CD4-positive, alpha-beta T cell treated with Interleukin-6 for 4 hours (primary cell): ENCODE measurements at places on chromosomes 1 and 21.

- DNase-seq = no peak
Observed at GRCh38 chr1:223819730-223820514, 25.8 kb downstream of the TP53BP2 start.

- DNase-seq = no peak
Observed at GRCh38 chr1:70891051-70891843, 156.4 kb downstream of the PTGER3 start.

DNA sequence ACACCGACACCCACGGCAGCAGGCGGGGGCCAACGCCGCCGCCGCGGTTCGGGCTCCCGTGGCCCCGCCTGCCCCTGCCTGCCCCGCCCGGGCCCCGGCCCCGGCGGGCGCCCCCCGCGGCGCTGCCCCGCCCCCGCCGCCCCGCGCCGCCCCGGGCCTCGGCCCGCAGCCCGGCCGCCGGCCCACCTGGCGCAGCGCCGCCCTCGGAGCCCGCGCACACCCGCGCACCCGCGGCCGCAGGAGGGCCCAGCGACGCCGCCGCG, at the start of gene WNT3A:
Gene WNT3A, plus strand, starts transcription at position 213 of the 263 bp plus-strand sequence. CDS start 131 bp downstream, outside the sequence.
- no peak for DNase-seq

- DNase-seq = no peak
Observed at GRCh38 chr1:15620902-15621682, 3.8 kb downstream of the DDI2 start.

DNA sequence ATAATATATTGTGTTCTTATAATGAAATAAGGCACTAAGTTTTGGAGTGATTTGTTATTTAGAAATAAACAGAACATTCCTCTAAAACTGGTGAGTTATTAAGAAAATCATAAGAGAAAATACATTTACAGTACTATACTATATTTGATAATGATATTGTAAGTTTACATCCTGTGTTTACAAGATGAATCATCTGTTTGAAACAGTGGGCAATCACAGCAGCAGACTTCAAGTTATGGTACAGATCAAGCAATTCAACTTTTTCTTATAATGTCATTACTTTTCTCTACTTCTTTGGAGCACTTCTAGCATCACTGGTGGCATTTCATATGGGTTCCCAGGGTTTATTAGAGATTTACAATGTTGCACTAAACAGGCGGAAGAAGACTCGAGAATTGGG, 86.5 kb upstream of the BRINP3 start:
- no peak for DNase-seq

GRCh38 chr1:216450227-216450626, 27.0 kb upstream of the USH2A start:
- DNase-seq = no peak

DNA sequence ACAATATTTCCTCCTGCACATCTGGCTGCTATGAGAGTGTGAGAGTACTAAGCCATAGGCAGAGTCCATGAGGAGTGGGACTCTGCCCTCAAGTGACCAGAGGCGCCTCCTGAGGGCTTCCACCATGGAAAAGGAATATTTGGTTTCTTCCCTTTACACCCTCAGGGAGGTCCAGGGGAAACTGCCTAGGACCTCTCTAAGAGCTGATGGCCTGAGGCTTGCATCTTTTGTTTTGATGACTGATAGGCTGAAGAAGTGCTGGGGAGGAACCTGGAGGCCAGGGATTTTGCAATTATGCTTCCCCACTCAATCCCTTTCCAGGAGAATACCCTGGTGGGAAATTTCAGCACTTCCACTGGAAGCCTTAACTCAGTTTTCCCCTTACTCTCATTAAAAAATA, 111.0 kb downstream of the PBX1 start:
- no peak for DNase-seq

DNA sequence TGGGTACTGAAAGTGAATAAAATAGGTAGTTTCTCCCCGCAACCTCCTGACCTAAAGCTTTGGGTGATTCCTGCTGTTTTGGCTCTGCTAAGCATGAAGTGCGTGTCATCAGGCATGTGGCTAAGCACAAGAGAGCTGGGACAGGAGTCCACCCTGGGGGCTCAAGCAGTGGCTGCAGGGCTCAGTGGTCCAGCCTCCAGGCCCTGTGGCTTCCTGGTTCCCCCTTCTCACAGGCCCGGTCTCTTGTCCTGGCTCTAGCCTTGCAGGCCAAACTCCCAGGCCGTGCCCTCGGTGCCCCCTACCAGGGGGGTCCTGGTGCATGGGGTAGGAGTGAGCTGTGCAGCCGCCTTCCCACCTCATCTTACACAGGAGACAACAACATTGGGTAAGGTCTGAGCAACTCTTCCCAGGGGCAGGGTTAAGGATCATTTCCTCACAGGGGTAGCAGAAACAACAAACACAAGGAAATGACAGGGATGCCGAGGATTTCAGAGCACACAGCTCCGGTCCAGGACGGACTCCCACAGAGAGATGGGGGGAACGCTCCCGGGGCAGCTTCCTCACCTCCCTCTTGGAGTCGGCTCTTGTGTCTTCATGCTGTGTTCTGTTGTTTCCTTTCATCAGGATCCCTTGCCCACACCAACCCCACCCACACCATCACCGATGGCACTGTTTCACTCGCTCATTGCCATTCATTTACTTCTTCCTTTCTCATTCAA, 19.8 kb upstream of the SLC2A1 start:
- DNase-seq = no peak

DNA sequence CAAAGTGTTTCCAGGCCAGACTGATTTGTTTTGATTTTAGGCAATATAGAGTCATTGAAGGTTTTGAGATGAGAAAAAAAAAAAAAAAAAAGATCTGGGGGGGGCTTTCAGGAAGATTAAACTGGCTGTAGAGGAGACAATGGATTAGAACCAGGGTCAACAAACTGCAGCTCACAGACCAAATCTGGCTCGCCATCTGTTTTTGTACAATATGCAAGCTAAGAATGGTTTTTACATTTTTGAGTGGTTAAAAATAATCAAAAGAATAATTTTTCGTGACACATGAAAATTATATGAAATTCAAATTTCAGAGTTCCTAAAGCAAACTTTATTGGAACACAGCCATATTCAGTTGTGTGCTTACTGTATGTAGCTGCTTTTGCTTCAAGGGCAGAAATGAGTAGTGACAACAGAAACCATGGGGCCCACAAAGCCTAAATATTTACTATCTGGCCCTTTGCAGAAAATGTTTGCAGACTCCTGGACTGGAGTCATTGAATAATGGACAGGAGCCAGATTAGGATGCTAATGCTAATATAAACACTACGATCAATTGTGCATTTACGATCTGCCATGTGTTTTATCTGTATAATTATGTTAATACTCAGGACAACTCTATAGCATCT, 375.7 kb upstream of the DAB1 start:
- no peak for DNase-seq

DNA sequence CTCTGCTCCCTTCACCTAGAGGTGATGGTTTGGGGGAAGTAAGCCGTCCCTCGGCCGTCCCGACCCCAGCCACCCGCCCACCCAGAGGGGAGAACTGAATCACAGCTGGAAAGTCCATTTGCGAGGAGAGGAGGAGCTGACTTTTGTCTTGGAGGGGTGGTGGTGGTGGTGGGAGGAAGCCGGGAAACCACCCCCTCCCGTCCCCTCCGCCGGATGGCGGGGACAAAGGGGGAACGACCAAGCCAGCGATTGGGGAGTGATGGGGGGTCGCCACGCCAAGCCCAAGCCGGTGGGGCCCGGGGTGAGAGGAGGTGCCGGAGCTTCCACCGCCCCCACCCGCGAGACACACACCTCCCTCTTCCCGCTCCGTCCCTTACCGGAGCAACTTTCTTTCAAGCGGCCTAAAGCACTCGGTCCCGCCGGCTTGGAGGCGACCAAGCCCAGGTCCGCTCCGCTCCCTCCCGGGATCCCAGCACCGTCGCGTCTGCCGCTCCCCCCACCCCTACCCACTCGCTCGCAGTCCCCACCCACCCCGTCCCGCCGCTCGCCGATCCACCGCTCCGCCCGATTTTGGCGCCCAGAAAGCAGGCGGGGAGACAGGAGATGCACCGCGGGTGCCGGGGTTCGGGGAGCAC, 540 bp downstream of the ARHGEF2 start:
- DNase-seq = peak; percentile 33

GRCh38 chr1:180836449-180836848, 76.2 kb upstream of the KIAA1614 start:
- DNase-seq = no peak

GRCh38 chr1:98842241-98842640, 162.4 kb downstream of the PLPPR5 start:
- no peak for DNase-seq

GRCh38 chr1:177116941-177117340, 47.6 kb downstream of the ASTN1 start:
- DNase-seq = no peak

DNA sequence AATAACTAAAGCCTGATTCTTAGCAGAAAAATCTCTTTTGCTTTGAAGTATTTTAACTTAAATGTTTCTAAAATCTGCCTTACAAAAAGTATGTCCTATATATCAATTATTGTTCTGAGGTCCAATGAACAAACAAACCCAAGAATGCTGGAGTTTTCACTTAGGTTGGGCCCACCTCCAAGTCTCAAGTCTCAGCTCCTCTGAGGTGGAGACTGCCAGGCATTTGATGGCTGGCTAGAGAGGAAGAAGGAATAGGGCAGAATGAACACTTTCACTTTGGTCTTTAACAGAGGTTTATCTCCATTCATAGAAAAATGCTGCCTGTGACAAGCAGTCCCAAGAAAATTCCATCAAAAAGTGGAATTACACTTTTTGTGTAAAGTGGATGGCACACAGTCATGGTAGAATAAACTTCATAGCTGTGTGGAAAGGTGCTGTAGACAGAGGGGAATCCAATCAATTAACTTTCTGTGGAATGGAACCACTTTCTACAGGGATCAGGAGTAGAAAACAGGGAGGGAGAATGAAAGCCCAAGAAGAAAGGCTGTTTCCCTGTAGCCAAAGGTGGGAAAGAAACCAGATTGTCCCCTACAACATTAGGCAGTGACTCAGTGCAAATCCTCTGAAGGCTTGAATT, 349.4 kb upstream of the RUNX1 start:
- no peak for DNase-seq

DNA sequence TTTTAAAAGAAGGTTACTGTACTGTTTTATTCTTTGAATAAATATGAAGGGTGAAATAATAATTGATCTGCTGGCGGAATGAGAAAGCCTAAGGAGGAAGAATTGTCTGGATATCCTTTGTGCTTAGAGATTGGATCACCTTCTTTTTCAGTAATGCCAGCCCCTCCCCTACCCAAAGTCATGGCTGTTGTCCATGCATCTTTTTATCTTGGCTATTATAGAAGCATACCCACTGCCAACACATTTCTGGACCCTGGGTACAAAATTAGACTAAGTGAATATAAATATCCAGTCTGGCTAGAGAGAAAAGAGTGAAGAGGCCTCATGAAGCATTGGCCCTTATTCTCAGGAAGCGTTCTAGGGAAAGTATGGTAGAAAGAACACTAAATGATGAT, 28.1 kb downstream of the AK4 start:
- no peak for DNase-seq

- no peak for DNase-seq
Observed at GRCh38 chr1:63326473-63327380, 4.4 kb downstream of the FOXD3 start.

DNA sequence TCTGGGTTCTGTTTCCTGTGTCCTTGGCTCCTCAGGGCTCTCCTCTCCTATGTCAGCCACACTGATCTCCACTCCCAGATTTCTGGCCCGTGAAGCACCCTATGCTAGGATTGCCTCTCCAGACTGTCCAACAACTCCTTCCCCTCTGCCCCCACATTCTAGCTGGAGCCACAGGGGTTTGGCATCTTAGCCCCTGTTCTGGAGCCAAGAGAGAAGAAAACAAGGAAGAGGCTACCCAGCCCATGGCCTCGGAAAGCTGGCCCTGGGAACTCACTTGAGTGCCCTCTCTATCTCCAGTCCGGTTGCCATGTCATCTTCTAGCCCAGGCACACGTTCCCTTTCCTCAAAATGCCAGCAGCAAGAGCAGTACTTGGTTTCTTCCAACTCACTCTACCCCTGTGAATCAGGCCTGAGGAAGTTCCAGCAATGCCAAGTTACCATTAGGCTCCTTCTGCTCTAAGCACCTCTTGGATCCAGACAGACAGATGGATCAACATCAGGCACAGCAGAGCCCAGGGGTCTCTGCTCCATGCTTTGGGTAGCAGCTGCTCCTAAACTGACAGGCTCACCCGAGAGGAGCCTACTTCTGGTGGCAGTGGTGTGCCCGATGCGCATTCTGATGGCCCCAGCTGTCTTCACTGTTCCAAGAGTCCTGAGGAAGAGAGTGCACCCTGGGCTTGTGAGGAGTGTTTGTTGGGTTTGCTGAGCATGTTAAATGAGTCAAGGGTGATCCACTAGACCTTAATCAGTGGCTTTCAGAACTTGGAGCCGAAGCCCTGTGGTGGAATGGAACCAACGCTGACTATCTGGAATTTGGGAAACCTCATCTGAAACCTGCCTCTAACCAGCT, 11.6 kb upstream of the GPR61 start:
- no peak for DNase-seq

DNA sequence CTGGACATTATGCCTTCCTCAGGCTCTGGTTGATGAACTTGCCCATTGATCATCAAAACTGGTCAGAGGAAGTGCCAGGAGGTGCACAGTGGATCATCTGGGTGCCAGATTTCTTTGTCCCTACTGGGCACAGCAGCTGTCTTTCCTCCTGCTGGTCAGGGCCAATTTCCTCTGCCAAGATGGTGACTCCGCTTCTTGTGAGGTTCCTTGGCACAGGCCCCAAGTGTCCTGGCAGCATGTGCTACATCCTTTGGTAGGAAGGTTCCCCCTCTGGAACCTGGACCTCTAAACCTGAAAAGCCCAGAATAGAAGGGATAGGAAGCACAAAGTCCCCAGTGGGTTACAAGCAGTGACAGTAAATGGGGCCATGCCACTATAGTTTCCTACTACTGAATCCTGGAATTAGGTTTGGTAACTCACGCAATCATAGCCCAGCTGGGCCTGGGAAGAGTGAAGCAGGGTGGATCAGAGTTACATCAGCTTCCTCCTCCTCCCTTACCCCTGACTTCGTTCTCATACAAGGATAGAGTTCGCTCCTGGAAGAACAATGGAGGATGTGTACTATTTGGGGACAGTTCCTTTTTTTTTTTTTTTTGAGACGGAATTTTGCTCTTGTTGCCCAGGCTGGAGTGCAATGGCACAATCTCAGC, 147.1 kb downstream of the CNIH3 start:
- DNase-seq = no peak

DNA sequence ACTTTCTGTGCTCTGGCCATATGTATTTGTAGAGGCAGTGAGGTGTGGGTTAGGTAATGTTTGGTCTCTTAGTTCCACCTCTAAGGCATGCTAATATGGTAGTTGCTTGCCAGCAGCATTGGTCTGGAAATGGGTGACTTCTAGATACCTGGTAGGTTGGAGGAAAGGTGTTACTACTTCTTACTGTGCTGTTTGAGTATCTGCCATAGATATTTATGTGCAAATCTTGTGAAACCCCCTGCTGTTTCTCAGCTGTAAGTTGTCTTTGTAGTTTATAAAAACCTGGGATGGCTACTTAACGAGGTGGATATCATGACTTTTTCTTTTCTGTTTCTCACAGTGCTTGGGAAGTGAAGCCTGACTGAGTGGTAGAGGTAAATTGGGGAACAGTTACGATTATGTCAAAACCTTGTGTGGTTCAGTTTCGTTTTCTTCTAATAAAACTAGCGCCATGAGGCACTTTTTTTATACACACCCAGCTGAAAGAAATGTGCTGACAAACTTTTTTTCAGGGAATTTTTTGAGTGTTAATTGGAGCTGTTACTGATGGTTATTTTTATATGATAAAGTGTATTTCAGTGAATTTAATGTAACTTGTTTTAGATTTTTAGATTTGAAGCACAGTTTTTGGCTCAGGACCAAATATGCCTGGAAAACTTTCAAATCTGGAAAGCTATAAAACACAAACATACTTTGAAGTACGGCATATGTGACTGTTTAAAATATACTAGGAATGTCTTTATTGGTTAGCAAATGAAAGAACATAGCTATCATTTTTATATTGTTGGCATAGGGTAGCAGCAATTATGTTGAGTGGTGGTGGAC, 42.1 kb downstream of the CAMSAP2 start:
- no peak for DNase-seq
